ENCODE measurements at places on chromosomes 2 and 18. TPM values are rescaled to one million over a fixed set of nuclear protein-coding genes. Genes with fewer than 3 reads are reported as not detected.
A peak's percentile ranks its signal among the peaks of the same experiment; 100 is the strongest.

DNA sequence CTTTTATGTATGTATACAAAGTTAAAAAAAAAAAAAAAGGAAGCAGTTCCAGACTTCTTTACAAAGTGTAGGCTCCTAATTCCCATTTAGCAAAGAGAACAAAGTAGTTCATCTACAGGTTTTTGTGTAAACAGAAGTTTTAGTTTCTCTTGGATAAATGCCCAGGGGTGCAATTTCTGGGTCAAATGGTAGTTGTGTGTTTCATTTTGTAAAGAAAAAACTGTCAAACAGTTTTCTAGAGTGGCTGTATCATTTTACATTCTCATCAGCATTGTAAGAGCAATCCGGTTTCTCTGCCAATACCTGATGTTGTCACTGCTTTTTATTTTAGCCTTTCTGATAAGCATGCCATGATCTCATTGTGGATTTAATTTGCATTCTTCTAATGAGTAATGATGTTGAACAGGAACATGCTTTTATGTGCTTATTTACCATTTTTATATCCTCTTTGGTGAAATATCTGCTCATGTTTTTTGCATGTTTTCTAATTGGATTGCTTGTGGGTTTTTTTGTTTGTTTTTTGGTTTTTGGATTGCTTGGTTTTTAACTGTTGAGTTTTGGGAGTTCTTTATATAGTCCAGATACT, 16.6 kb upstream of the PSME4 start:
- DNase-seq, result peak; percentile 26

- DNase-seq, result no peak
Observed at GRCh38 chr2:216711348-216711747, 16.0 kb upstream of the IGFBP5 start.

GCG gene
- not detected for total RNA-seq

IL1F10 gene
- not detected for total RNA-seq
